CD14-positive monocyte (primary cell): ENCODE measurements at places on chromosomes 7 and 10.

GRCh38 chr7:141975806-141976523, 2.4 kb upstream of the TAS2R38 start:
- peak; percentile 75 for DNase-seq

DNA sequence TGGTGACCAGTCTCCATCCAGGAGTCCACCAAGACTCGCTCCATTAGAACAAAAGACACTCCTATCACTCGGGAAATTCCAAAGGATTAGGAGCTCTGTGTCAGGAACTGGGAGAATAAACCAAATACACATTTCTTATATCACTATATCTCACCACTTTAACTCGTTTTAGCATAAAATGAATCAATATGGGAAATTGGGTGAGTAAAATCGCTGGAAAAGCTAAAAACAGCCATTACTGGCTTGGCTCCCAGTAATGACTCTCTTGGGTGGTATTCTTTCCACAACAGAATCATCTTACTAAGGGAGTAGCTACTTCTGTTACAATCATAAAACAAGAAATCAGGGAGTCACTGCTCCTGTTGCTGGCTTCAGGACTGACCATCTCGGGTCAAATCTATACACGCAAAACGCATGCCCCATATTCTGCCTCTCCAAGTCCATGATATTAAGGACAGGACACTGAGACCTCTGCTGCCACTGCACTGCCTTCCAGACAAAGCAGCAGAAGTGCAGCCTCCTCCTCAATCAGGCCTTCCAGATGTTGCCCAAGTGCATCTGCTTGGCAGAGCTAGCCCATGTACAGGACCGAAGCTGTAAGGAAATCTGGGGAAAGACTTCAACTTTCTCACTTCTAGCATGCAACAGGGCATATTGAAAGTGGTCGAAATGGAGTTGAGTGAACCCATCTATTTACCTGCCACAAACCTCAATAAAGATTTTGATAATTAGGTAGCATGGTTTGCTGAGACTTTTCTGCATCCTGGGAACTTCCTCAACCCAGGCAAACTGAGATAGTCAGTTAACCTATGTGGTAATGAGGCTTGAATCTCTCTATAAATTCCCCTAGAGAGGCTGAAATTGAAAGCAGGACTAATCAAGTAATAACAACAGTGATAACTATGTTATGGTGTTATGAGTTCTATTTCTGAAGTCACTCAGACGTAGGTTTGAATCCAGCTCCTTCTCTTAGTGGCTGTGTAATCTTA, 14.4 kb upstream of the PANK1 start:
- no peak for DNase-seq

DNA sequence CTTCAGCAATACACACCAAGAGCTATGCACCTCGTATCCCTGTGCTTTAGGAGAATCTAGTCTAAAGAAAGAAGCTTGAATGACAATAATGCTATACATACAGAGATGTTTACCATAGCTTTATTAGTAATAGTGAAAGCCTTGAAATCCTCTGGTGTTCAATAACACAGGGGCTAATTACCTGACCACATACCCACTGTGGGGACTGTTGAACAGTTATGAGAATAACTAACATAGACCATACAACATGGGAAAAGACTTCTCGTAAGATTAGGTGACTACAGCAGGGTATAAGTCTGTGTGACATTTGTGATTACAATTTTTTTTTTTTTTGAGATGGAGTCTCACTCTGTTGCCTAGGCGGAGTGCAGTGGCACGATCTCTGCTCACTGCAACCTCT, 111.0 kb downstream of the SORBS1 start:
- no peak for DNase-seq

DNA sequence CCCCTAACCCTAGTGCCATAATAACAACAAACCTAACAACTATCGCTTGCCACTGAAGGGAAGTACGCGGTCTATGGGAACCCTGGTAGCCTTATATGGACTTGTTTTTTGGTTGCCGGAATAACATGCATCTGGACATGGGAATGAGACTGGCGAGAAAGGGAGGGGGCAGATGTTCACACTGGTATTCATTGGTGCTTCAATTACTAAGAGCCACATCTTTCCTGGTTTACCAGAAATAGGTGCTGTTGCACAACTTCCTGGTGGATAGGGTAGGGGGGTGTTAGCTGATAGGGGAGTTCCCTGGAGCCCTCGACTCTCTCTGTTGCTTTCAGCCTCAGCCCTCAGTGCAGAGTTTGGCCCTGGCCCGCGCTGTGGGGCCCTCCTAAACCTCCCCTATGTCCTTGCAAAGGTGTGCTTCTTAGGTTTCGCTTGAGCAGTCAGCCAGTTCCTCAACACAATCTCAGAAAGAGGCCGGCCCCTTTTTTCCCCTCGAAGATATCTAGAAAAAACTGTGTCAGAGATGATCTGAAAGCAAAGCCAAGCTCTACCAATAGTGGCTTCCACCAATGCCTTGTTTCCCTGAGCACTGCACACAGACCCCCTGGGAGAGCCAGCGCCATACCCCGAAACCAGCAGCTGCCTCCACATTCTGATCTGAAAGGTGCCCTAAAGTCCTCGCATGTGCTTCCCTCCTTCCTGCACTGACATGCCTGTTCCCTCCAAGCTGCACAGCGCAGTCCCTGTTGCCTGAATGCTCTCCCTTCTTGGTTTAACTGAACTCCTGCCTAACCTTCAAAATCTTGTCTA, 13.5 kb downstream of the TBXAS1 start:
- no peak for DNase-seq

GRCh38 chr10:35447693-35448407, 111.5 kb downstream of the CCNY start:
- DNase-seq, result no peak

- no peak for DNase-seq
These were observed 9.4 kb upstream of the PPIA start for GRCh38 chr7:44787041-44787440.

GRCh38 chr10:116809483-116810119, 39.7 kb upstream of the ENO4 start:
- peak; percentile 14 for DNase-seq

GRCh38 chr10:60645980-60646379, 132.3 kb upstream of the CDK1 start:
- DNase-seq, result no peak

GRCh38 chr7:108234971-108235450, 104.8 kb upstream of the LAMB4 start:
- no peak for DNase-seq

GRCh38 chr10:49273626-49274025, 25.3 kb upstream of the C10orf71 start:
- no peak for DNase-seq

DNA sequence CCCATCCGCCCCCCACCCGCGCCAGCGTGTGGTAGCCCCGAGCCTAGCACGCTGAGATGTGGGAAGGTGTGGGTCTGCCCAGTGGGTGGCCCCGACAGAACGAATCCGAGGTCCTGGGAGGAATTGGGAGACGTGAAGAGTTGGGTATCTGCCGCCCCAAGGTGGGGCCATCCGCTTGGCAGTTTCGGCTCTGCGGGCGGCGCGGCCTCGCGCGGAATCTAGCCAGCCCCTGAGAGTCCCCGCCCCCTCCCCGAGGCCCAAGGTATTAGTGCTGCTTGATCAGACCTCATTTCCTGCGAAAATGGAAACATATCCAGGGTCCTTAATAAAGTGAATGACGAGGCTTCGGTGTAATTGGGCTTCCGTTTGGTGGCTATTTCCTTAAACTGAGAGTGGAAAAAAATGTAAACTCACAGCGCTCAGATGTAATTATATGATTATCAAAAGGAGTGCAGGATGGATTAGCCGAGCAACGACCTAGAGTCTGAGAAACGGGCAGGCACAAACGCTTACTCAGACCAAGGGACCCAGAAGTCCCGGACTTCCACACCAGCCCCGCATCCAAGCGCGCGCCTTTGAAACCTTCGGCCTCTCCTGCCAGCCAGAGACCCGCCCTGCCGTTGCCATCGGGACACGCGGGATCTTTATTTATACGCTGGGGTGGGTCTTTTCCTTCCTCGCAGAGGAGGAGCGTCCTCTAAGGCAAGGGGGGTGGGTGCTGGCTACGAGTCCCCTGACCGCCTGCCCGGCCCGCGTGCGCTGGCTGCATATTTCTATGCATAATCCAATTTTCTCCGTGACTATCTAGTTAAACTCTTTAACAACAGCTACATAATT, 12.8 kb downstream of the LBX1 start:
- no peak for DNase-seq

DNA sequence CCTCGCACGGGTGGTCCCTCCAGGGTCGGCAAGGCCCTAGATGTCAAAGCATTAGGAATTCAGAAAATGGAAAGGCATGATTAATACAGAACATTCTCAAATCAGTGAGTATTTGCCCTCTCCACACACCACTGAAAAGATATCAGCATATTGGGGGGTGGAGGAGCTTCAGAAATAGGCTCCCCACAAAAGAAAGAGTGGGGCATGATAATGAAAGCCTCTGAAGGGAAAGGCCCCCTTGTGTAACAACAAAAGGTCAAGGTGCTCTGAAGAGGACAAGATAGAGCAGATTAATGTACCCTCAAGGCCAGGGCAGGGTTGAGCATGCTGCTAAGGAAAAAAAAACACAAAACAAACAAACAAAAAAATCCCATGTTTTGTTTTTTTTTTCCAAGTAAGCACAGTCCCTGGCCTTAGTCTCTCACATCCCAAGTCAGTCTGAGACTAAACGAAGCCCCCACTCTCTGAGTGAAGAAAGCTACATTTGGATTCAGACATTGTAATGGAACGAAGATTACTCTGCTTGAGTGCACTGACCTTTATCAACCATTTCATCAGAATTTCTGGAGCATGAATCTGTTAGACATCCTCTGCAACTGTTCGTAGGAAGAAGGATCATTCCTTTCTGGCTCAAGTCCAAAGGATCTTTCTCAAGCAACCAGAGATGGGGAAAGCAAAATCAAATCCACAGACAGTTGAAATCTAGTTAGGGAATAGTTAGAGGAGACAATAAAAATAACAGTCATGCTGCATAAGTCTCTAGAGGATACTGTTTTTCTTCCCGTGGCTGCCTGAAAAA, 27.4 kb upstream of the DGKI start:
- DNase-seq, result no peak

GRCh38 chr10:49783645-49784044, 21.5 kb upstream of the OGDHL start:
- no peak for DNase-seq

DNA sequence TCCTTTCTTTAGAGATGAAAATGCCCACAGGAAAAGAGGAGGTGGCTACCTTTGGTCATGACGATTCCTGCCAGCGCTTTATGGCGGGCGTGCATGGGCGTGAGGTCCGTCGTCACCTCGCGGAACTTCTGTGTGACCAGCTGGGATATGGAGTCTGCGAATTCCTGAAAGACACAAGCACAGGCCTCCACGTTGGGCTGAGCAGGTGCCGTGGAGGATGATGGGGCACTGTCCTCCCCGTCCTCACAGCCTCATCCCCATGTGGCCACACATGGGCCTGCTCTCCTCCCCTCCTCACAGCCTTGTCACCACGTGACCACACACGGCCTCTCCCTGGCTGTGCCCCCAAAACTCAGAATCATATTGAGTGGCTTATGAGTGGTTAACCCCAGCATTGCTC, 214.7 kb downstream of the WDR37 start:
- DNase-seq, result no peak

GRCh38 chr7:144713850-144714249, 122.0 kb downstream of the TPK1 start:
- DNase-seq, result no peak

GRCh38 chr7:102287981-102288278, 1.3 kb downstream of the SH2B2 start:
- DNase-seq, result no peak
